ENCODE measurements at places on chromosomes 12 and 14. TPM values are rescaled to one million over a fixed set of nuclear protein-coding genes. Genes with fewer than 3 reads are reported as not detected.
A peak's percentile ranks its signal among the peaks of the same experiment; 100 is the strongest.

SLC24A4 gene
- not detected for total RNA-seq

CLEC14A gene
- total RNA-seq = 0.27 TPM

SVOP gene
- total RNA-seq = not detected

- no peak for DNase-seq
These were observed 463.6 kb upstream of the CCDC196 start for GRCh38 chr14:66022526-66022925.

DNA sequence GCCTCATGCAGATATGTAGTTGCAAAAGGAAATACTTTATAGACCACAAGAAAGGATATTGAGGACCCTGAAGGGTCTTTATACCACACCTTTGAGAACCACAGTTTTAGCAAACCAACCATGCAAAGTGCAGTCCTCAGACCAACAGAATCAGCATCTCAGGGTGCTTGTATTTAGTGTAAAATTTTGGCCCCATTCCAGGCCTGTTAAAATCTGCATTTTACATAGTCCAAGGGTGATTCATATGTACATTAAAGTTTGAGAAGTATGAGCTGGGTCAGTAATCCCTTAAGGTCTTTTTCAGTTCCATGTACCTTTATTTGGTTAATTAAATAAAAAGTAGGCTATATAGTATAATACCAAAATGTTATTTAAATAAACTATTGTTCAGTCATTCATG lies 91.2 kb downstream of the WNK1 start:
- DNase-seq = peak; percentile 47

GRCh38 chr12:82627799-82628198 lies 58.9 kb upstream of the TMTC2 start:
- DNase-seq = peak; percentile 29

GRCh38 chr12:70096759-70097410 lies 146.3 kb upstream of the CNOT2 start:
- DNase-seq = no peak

GRCh38 chr14:43361751-43362150 lies 1145.3 kb downstream of the FSCB start:
- DNase-seq = no peak

DNA sequence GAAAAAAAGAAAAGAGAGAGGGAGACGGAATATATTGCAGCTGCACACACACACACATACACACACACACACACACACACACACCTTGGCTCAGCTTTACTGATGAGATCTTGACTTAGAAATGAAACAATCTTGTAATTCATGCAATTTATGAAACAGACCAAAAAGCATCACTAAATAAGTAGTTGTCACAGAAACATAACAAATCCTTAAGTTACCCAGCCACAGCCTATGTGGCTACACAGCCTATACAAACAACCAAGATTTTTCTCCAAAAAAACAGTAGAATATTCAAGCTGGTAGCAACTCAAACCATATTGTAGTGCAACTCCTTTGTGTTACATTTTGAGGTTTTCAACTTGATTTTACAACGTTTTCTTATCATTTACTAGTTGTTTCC lies 37.9 kb upstream of the GNG2 start:
- DNase-seq = peak; percentile 2

GRCh38 chr14:95300002-95300696 lies 19.6 kb downstream of the CLMN start:
- DNase-seq = no peak

DNA sequence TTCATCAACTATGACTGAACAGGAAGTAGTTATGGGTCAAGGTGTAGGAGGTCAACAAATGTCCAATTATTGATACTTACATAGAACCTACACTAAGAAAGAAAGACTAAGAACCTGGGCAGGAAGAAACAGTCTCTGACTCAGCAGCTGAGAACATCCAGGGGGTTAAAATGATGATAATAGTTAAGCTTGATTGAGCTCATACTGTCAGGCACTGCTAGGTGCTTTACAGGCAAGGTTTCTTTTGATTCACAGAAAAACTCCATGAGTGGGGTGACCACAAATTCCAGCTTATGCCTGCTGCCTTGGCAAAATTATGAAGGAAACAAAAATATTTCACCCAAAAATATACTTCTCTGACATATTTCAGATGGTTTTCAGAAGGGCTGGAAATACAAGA lies 75.0 kb downstream of the ACADS start:
- DNase-seq = no peak
